ENCODE measurements at places on chromosomes 5 and 9.

DNA sequence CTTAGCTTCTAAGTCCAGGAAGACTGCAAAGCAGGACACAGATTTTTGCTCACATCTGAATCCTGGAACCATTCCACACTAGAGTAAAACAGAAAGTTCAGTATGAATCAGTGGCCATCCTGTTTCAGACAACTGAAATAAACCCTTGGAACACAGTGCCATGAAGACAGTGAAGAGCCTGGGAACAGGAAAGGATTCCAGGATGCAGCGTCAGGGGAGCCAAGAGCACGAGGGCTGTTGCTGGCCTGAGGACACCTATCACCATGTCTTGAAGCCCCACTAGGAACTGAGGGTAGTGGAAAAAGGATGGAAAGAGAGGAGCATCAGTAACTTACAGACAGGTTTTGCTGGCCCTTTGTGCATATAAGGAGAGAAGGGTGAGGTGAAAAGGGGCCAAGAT lies 115.3 kb upstream of the FSTL4 start:
- no peak for DNase-seq

- no peak for DNase-seq
Observed at GRCh38 chr9:124385623-124386022, 29.6 kb downstream of the PSMB7 start.

DNA sequence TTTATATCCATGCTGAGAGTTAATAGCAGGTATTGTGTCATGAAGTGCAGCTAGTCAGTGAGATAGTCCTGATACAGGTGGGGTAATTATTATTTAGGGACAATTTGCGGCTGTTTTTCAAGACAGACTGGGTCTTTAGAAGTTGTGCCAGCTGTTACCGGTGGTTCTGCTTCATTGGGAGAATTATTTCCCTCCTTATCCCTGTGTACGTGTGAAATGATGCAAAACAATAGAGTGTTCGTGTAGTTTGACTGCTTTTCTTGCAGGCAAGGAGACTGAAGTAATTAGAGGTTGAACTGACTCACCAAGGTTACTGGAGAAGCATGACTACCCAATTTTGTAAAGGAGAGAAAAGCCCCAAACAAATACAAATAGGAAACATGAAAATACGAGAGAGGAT lies 101.7 kb downstream of the ARRDC3 start:
- peak; percentile 77 for DNase-seq

DNA sequence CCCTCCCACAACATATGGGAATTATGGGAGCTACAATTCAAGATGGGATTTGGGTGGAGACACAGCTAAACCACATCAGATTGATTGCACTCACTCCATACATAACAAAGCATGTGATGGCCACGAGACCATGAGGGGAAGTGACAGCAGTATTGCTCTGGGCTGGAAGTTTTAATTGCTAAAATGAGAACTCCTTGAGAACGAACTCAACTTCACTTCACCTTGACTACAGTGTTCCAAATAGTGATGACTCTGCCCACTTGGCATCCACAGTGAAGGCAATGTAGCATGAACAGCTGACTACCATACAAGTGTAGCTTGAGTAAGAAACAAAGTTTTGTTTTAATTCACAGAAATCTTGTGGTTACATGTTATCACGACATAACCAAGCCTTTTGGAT lies 739 bp upstream of the SPINK7 start:
- peak; percentile 40 for DNase-seq

GRCh38 chr5:7320701-7321301 lies 75.1 kb upstream of the ADCY2 start:
- no peak for DNase-seq

DNA sequence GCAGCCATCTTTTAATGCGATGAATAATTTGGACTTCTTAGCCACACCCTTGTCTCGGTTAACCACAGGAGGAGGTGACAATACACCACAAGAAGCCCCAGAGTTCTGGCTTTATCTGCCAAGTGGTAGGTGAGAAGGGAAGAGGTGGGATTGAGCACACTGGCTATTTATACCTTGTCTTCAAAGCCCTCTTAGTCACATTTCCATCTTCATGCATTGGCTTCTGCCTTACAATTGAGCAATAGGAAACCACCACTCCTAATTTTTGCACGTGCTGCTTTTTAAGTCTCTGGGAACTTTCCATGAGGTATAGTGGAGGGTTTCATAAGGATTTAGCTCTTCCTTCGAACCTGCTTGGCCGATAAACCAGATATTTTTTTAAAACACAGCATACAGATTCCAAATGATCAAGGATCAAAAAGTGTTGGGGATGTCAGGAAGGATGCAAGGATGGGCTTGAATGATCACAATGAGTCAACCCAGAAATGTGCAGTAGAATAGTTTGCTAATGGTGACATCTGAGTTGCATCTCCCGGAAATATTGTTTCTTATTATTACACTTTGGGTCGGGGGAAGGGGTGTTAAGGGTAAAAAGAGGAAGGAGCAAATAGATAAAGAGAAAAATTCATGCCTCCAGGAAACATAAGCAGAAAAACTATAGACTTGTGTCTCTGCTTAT lies 25.5 kb downstream of the PLAC8L1 start:
- DNase-seq = peak; percentile 80

GRCh38 chr9:3908731-3909130 lies 382.9 kb upstream of the RFX3 start:
- peak; percentile 37 for DNase-seq

DNA sequence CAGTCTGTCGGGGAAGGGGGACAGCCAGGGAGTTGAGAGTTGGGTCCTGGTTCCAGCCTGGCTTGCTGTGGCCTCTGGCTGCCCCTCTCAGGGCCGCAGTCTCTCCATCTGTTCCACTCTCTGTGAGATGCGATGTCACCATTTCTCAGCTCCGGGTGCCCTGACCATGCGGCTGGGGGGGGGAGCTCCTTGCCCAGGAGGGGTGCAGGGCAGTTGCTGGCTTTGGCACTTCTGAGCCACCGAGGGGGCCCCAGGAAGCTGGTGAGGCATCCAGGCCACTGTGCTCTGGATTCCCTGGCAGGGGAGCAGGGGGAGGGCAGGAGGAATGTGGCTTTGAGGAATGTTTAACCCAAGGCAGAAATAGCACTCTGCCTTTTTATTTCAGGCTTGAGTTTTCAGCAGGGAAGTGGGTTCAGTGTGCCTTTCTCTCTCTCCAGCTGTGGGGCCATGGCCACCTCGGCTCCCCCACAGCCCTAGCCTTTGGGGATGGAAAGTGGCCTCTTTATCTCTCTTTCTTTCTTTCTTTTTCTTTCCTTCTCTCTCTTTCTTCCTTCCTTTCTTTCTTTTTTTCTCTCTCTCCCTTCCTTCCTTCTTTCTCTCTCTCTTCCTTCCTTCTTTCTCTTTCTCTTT lies 11.0 kb downstream of the NCS1 start:
- peak; percentile 35 for DNase-seq

DNA sequence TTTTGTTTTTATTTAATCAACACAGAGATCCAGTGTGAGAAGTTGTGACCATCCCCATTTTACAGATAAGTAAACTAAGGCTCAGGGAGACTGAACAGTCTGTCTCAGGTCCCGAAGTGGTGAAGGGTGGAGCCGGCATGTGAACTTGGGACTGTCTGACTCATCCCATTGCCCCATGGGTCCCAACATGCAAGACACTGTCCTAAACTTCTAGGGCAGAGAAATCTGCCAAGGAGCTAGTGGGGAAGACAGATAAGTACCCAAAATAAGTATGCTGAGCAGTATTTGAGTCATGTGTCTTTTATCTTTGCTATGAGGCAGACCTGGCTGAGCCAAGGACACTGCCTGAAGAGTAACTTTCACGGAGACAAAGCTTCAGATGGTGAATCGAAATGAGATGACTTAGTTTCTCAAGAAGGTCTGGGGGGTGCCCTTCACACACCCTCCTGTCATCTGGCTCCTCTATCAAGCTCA lies 64.3 kb upstream of the SLC25A51 start:
- peak; percentile 80 for DNase-seq

GRCh38 chr5:60677850-60678664 lies 21.9 kb downstream of the DEPDC1B start:
- DNase-seq = peak; percentile 37

DNA sequence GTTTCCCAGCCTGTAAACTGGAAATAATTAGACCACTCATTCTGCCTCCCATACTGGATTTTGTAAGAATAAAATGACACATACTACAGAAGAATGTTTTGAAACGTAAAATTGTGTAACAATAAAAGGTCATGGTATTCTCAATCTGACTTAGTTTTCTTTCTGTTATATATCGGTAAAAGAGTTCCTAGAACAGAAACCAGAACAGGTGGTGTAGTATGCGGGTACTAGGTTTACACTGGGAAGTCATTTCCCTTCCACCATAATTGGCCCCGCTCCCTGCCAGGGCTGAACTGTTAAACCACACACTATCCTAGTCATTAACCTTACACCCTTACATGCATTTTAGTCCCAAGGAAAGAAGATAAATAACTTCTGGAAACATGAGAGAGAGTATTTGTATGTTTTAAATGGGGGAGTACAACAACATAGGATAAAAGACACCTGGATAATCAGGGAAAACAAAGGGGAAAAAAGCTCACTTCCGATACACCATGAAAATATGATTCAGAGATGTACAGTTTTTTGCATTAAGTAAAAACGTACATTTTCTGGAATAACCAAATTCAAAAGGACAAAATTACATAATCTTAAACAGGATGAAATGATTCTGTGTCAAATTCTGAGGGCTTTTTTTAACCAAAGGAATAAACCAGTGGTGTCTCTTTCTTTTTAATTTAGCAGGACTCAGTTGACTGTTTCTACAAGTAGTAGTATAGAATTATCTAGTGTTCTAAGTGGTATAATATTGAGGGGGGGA lies 199.7 kb downstream of the GLIS3 start:
- no peak for DNase-seq

- DNase-seq = no peak
Observed at GRCh38 chr5:180575571-180575970, 15.7 kb downstream of the SCGB3A1 start.

GRCh38 chr5:92562065-92562464 lies 1019.0 kb downstream of the NR2F1-AS1 start:
- DNase-seq = no peak

All from mammary epithelial cell (primary cell).